ENCODE measurements at places on chromosomes 3 and 15.

- DNase-seq, result no peak
Observed at GRCh38 chr15:75367006-75367405, 1.4 kb downstream of the MAN2C1 start.

GRCh38 chr3:169264711-169265110 is 398.8 kb downstream of the MECOM start:
- DNase-seq, result no peak

- DNase-seq, result no peak
Observed at GRCh38 chr3:66809595-66809958, 188.5 kb upstream of the KBTBD8 start.

DNA sequence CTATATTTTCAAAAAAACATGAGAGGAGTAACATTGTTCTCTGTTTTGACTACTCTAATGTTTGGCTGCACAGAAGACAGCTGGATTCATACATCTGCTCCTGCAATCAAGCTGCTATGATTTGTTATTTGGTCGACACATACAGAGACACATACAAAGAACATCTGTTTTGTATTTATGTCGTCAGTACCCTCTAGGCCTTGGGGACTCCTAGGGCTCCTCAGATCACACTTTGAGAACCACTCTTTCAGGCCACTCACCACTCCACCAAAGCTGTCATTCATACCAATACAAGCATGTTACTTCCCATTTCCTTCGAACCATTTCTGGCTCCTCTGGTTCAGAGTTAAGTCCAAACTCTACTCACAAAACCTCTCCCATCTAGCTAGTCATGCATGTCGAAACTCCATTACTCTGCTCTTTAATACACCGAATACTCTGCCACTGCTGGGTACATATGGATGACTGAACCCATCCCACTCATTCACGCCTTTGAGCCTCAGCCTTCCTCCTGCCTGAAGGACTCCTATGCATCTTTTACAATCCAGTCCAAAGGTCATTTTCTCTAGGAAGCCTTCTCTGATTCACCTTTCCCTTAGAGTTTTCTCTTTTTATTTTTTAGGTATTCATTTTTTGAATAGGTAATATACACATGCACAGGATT is 102.9 kb upstream of the ARHGEF3 start:
- no peak for DNase-seq

GRCh38 chr15:47477341-47477740 is 240.0 kb upstream of the SEMA6D start:
- no peak for DNase-seq

DNA sequence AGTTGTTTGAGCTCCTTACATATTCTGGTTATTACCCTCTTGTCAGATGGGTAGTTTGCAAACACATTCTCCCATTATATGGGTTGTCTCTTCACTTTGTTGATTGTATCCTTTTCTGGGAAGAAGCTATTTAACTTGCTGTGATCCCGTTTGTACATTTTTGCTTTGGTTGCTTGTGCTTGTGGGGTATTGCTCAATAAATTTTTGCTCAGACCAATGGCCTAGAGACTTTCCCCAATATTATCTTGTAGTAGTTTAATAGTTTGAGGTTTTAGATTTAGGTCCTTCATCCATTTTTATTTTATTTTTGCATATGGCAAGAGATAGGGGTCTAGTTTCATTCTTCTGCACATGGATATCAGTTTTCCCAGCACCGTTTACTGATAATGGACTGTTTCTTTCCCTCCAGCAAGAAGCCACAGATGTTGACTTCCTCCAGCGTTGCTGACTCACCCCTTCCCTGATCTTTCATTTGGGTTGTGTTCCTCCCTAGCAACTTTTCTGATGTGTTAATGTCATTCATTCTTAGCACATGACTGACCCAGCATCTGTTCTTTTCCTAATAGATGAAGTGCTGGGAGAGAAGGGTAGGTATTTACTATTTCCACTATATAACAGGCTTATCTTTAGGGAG is 166.7 kb upstream of the SGO1 start:
- DNase-seq, result no peak

- no peak for DNase-seq
Observed at GRCh38 chr3:15050405-15051092, 14.6 kb downstream of the MRPS25 start.

- no peak for DNase-seq
Observed at GRCh38 chr3:58218904-58219303, 8.1 kb upstream of the DNASE1L3 start.

- no peak for DNase-seq
Observed at GRCh38 chr15:37860896-37861295, 73.5 kb upstream of the TMCO5A start.

- DNase-seq, result no peak
Observed at GRCh38 chr3:136512381-136512780, 239.8 kb downstream of the STAG1 start.

DNA sequence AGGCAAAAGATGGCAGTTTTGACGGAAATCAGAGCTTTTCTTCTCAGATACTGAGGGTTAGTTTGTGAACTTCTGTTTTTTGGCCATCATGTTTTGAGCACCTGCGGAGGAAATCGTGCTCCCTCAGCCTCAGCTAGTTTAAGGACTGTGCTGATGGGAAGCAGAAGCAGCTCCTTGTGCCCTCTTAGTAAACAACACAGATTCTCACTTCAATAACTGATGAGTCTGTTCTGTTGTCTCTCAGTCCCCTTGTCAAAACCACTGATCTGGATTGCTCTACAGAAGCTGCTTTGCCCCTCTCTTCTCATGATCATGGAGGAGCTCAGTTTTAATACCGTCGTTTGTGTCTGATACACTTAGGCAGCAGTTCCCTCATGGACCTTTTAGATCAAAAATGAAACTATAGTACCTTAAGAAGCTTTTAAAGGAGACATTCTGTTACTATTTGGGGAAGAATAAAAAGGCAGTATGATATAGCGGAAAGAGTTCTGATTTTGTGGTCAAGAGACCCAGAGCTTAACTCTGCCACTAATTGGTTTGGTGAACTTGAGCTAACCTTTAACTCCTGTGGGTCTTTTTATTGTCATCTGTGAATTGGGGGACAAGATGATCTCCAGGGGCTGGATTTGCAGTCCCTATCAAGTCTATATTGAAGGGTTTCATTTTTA is 152.6 kb downstream of the BBX start:
- DNase-seq, result no peak
